ENCODE measurements at places on chromosomes 3 and 15.

GRCh38 chr3:152204218-152204617 is 64.5 kb upstream of the MBNL1 start:
- DNase-seq = no peak

GRCh38 chr3:186705882-186706780 is 11.0 kb upstream of the KNG1 start:
- DNase-seq = no peak

DNA sequence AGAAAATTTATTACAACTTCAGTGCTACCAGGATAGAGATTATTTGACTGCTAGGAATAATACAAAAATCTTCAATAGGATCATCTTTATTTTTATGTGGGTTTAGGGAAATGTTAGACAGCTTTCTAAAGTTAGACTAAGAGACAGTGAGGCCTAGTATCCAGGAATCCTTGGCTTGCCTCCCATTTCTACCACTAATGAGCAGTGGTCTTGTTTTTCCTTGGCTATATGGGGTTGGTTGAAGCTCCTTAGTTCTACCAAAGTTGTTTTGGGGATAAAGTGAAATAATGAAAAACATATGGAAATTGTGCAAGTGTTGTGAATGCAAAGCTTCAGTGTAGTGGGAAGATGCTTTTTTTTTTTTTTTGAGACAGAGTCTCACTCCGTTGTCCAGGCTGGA is 16.8 kb downstream of the AP4E1 start:
- no peak for DNase-seq

GRCh38 chr15:80693682-80694610 is 1.2 kb upstream of the ABHD17C start:
- DNase-seq = peak; percentile 45

DNA sequence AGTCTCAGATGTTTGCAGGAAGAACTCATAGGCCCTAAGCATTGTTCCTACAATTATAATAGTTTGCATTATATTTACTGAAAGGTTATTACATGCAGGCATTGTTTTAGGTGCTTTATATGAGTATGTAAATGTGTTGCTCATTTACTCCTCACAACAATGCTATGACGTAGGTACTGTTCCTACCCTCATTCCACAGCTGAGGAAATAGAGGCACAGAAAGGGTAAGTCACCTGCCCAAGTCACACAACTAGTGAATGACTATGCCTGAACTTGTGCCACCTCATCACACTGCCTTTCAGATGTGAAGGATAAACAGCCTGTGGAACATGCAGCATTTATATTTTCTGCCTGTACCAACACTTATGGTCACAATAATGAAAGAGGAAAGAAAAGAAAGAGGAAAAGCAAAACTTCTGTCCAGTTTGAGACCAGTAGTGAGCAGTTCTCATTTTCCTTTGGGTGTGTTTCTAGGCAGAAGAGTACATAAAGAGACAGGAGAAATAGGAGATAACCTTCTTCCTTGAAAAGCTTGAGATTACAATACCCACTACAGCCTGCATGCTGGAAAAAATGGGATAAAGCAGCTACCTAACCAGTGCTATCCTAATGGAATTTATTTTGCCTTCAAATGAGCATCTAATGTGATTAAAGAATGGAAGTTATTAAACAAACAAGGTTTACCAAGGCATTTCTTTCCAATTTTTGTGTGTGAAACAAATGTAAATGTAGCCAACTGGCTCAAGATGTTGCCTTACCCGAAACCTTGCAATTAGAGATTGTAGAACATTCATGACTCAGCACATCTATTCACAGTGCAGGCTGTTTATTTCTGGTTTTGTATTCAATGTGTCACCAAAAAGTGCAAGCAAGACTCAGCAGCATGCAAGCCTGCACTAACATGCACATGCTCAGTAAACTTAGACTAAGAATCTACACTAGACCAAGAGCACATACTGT is 20.5 kb upstream of the ENTPD3 start:
- no peak for DNase-seq

GRCh38 chr3:197599089-197599765 is 43.5 kb upstream of the BDH1 start:
- DNase-seq = peak; percentile 89

GRCh38 chr3:100316641-100317069 is 17.9 kb upstream of the NIT2 start:
- DNase-seq = peak; percentile 11

- no peak for DNase-seq
Measured at GRCh38 chr15:95608371-95608770, 722.1 kb upstream of the NR2F2 start.

GRCh38 chr3:181630853-181631252 is 80.9 kb upstream of the SOX2 start:
- no peak for DNase-seq

DNA sequence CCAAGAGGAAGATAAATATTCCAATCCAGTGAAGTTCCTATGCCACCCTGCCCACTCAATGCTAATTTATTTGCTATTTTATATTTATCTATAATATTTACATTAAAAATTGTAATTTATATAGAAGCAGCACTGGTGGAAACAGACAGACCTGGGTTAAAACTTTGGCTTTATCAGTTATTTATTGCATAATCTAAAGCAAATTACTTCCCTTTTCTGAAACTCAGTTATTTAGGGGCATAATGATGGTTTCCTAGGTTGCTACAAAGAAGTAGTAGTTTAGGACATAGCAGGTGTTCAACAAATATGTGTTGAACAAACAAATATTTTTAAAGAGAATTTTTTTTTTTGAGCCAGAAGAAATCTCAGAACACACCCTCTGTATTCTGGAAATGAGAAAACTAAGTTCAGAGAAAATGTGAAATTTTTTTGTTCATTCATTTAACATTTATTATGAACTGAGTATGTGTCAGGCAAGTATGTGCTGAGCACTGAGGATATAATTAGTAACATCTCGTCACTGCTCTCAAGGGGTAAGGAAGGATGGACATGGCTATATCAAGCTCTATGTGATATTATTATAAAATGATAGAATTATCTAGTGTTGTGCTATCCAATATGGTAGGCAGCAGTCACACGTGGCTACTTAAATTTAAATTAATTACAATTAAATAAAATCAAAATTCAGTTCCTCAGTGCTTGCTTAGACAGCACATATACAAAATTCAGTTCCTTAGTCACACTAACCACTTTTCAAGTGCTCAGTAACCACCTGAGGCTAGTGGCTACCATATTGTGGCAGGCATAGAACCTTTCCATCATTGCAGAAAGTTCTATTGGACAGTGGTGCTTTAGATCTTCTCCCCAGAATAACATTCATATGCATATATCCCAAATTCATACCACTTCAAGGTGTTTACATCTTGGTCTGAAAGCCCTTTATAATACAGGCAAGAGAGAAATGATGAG is 7.0 kb upstream of the UBE2Q2 start:
- DNase-seq = no peak

DNA sequence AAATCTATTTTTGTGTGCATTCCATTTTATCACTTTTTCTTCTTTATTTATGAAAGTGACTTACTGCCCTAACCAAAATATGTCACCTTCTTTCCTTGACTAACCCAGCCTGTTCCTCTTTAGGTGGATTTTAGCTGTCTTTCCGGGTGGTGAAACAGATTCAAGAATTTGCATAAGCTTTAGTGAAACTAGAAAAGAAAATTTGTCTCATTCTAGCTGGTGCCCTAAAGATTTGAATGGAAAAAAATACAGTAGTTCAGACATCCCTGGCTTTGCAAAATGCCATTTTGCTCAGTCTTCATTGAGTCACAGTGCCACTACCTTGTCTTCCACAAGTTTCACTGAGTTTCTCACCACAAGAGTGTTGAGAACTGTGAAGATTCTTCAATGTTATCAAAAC is 28.2 kb upstream of the CCDC50 start:
- no peak for DNase-seq

DNA sequence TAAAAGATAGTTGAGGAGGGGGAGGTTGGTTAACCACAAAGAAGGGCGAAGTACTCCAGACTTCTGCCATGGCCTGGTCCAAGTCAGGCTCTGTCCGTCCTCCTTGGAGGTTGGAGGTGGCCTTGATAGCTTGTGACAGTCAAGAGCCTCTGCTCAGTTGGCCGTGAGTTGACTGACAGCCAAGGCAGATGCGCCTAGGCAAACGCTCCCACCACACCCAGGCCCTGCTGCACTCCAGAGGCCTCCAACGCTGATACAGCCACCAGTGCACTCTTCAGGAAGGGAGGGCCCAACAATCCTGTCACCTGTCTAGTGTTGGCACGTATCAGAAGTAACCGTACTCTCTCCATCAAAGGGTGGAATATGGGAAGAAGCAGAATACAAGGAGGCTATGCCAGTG is 9.3 kb downstream of the RBPMS2 start:
- no peak for DNase-seq

DNA sequence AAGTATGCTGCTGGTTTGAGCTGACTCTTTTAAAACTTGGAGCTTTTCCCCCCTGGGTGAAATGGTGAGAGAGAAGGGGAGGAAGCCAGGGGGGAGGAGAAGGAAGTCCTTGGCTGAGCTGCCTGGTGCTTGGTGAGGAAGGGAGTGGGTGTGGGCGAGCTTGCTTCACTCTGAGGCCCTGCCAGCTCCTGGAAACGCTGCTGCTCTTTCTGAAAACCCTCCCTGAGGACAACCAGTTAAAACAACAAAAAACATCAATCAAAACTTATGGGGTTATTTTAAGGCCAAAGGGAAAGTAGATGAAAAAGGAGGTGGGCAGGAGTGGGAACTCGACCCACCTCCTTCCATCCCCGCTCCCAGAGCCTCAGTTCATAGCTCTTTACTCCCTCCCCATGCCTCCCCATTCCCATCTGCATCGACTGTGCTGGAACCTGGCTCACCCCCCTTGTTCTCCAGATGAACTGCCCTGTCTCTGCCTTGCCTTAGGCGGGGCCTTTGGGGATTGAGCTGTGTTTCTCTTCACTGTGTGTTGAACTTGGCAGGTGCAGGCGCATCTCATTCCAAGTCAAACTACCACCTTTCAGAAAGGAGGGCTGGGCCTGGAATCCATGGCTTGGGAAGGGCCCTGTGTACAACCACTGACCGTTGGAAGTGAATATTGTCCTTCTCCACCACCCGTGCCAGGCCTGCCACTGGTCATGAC is 166.1 kb downstream of the ZNF621 start:
- DNase-seq = no peak

DNA sequence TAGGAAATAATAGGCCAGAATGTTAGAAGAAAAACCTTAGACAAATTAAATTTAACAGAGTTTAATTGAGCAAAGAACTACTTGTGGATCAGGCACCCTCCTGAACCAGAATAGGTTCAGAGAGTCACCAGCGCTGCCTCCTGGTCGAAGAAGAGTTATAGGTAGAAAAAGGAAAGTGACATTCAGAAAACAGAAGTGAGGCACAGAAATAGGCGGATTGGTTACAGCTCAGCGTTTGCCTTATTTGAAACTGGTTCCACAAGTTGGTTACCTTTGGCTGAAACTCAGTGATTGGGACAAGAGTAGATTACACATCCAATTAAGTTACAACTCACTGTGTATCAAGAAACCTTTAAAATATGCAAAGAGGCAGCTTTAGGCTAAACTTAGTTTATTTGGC is 4.4 kb downstream of the AADAC start:
- DNase-seq = no peak

GRCh38 chr3:119170821-119171220 is 2.6 kb upstream of the UPK1B start:
- no peak for DNase-seq

- peak; percentile 86 for DNase-seq
Measured at GRCh38 chr3:188006726-188007393, 147.1 kb upstream of the LPP start.

DNA sequence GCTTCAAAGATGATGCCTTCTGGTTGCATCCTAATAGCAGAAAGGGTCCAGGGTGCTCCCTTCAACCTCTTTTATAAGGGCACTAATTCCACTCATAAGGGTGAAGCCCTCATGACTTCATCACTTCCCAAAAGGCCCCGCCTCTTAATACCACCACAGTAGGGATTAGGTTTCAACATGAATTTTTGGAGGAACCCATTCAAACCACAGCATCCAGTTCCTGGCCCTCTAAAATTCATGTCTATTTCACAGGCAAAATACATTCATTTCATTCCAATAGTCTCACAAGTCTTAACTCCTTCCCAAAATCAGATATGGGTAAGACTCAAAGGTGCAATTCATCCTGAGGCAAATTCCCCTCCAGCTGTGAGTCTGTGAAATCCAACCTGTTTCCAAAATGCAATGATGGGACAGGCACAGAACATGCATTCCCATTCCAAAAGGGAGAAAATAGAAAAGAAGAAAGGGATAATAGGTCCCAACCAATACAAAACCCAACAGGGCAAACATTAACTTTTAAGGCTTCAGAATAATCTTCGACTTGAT is 124.0 kb downstream of the ATP1B3 start:
- DNase-seq = no peak

- no peak for DNase-seq
Measured at GRCh38 chr3:133945381-133946095, 49.9 kb upstream of the RAB6B start.

DNA sequence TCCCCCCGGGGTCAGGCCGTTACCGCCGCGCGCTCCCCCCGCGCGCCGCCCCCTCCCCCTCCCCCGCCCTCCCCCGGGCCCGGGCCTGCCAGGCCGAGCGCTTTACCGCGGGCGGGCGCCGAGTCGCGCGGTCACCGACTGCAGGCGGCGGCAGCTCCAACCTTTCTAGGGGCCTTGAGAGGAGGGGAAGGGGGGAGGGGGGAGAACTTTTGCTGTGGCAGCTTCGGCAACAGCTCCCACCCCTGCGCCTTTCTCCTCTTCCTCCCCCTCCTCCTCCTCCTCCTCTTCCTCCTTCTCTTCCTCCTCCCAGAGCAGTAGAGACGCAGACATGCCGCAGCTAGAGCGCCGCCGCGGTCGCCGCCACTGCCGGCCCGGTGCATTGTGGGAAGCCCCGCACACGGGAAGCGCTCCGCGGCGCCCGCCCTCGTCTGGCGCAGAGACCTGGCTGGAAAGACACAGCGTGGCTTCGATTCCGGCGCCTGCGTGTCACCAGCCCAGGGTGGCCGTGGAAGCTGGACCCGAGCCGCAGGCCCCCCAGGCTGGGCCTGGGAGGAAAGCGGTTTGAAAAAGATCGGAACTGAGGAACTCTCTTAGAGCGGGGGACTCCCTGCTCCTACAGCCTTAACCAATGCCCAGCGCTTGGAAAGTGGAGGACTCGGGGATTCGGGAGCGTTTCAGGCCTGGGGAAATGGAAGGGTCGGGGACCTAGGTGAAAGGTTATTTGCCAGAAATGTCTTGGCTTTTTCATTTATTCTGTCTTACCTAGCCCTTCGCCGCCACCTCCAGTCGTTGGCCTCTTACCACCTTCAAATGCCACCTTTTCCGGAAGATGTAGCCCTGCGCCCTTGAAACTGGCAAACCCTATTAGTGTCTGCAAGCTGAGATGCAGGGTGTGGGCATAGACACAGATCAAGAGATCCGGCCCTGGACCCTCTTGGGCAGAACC is at the start of gene ZNF148:
ZNF148 (minus strand) TSS at position 330 of the 946 bp plus-strand sequence. CDS start 61,685 bp downstream, outside the sequence.
- peak; percentile 89 for DNase-seq

DNA sequence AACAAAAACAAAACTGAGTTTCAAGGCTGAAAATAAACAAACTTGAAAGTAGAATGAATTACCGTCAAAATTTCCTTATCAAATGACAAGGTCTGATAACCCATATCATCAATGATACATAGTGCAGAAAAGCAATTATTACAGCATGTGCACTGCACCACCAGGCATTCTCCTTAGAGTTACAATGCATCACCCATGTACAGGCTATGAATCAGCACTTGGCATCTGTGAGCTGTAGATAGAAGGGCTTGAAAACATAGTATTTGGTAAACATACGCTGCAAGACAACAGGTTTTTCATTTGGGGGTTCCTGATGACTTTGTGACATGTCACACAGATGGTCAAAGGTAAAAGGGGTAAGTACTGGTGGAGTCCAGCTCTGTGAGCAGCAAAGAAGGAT is 265.1 kb downstream of the CTNNB1 start:
- DNase-seq = no peak

GRCh38 chr15:41066516-41066915 is 49.6 kb downstream of the INO80 start:
- no peak for DNase-seq

Data from cerebellum (tissue), 4 donors.